ENCODE measurements at places on chromosomes 4 and X.

DNA sequence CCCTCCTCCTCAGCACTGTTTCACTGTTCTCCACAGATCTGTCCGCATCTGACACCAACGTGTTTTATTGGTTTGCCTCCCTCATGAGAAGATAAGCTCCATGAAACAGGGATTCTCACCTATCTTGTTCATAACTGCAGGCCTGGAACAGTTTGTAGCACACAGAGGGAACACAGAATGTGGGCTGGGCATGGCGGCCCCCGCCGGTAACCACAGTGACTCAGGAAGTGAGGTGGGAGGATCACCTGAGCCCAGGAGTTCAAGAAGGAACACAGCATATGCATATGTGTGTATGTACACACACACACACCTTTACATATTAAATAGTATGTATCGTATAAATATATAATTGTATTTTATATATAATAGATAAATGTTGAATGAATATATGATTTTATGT lies 168.6 kb downstream of the AFAP1 start:
- no peak for DNase-seq

GRCh38 chr4:5186271-5187064 lies 135.2 kb downstream of the STK32B start:
- DNase-seq = peak; percentile 79

DNA sequence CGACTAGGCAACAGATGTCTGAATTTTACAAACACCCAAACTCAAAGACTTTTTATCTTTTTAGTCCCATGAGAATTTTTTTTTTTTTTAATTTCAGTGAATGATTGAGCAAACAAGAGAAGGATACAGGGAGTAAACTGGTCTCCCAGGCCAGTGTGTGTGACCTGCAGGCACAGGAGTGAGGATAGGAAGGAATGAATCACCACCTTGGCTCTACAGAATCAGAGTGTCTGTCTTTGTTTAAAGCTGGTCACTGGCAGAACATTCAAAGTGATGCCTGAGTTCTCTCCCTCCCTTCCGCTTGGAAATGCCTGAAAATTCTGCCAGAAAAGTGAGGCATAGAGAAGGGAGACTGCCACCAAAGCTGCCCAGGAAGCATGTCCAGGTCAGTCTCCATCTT lies 69.5 kb downstream of the PARM1 start:
- DNase-seq = no peak

DNA sequence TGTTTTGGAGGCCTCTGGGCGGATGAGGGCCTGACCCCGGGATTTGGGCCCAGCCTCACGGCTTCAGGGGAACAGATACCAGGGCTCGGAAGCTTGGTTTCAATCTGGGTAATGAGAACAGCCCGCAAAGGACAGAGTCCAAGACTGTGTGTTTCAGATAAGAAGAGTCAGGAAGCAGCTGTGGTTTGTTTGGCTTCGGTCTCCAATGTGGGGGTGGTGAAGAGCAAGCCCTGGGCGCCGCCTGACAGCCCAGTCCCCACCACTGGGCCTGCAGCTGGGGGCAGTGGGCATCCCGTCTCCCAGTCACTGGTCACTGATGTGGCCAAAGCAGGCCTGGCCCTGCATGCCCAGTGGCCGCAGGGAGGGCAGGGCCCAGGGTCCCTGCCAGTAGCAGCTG lies 9.1 kb downstream of the WFS1 start:
- no peak for DNase-seq

DNA sequence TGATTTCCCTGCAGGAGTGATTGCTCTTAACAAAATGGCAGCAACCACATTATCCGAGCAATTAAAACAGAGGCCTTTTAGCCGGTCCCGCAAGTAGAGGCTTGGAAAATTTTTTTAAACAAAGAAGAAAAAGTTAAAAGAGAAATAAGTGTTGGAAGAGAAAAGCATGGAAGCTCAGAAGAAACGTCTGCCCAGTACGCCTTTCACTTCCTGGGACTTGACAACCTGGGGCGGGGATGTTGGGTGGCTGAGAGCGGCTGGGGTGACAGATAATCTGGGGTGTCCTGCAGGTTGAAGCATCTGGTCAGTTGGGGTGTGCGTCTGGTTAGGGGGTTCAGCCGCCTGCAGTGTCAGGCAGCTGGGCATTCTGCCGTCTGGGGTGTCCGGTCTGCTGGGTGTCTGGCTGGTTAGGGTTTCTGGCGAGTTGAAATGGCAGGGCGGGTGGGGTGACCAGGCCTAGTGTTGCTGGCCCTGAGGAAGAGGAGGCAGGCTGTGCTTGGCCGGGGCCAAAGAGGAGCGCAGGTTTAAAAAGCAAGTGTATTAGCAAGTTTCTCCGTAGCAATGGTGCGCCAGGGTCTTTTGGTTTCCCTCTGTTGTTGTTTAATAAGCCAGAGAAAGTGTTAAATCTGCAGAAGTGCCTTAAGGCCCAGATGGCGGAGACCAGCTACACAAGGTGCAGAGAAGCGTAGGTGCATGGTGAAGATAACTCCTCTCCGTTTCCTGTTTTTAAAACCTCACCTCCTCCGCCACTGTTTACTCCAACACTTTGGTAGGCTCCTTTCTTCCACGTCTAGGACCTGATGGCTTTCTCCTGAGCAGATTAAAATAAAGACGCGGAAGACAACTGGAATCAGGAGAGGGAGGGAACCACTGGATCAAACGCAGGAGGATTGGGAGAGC lies 5.6 kb downstream of the HAND2 start:
- no peak for DNase-seq

- DNase-seq = no peak
Measured at GRCh38 chr4:8738471-8738931, 133.1 kb downstream of the HMX1 start.

- no peak for DNase-seq
Measured at GRCh38 chr4:88953400-88953799, 103.6 kb downstream of the FAM13A start.
